ENCODE measurements at places on chromosomes 12 and 14.

DNA sequence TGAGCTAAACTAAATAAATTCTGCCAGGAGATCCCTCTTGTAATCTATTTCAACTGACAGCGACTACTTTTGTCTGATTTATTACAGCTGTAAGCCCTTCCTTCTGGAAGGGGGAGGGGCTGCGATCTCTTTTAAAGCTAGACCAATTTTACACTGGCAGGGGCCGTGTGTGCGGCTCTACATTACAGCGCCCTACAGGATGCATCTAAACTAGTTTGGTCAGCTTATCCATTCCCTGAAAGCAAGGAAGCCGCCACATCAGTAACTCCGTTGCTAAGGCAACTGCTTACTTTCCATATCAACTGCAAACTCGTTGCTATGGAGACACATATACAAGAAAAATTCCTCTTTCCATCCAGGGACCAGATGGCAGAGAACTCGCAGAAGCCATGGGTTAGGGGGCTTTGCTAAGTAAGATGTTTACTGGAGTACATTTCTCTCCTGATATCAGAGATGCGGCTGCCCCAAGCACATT is 17.4 kb downstream of the FOXN3 start:
- DNase-seq = no peak

DNA sequence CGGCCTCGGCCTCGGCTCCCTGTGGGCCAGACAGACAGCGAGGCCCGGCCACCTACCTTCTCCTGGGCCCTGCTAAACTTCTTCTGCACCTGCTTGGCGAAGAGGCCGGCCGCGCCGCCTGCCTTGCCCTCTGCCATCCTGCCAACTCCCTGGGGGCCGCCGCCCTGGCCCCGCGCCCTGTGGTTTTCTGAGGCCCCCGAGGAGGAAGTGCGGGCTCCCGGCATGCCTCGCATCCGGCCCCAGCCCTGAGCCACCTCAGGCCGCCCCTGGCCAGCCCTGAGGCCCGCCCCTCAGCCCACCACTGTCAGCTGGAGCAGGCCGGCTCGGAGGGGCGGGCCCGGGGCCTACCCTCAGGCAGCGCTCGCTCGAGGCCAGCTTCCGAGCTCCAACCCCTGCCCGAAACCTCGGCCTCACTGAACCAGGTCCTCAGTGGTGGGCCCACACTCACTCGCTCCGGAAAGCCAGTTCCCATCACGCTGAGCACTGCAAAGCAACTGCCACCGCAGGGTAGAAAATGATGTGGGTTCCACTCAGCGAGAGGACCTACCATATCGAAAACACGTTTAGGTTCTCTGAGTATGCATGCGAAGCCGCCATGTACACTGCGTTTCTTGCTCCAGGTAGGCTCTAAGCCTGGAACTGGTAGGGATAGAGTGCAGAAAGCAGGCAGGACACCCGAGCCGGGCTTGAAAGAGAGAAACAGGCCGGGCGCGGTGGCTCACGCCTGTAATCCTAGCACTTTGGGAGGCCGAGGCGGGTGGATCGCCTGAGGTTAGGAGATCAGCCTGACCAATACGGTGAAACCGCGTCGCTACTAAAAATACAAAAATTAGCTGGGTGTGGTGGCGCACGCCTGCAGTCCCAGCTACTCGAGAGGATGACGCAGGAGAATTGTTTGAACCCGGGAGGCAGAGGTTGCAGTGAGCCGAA is at the start of gene BIN2:
Gene BIN2, minus strand, starts transcription at position 209 of the 930 bp plus-strand sequence. Its CDS starts 72 bp downstream, at position 137.
- DNase-seq = peak; percentile 78

- no peak for DNase-seq
Observed at GRCh38 chr14:90276646-90277367, 20.5 kb downstream of the PSMC1 start.

DNA sequence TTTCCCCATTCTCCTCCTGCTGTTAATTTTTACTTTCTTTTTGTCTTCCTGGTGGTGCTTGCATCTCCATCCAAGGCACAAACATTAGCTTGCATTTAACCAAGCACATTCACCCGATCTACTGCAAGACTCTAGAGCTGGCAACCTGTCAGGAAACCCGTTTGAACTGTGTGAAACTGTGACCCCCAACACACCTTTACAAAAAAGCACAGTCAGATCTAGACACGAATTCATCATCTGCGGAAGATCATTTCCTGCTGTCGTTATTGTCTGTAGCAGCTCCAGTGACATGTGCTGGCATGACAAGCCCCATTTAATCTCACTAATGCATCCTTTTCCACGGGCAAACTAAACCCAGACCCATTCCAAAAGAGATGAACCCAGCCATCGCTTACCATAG is 340.5 kb downstream of the VRK1 start:
- DNase-seq = no peak

GRCh38 chr12:58159941-58160340 is 218.6 kb downstream of the ATP23 start:
- DNase-seq = no peak

- DNase-seq = peak; percentile 13
Observed at GRCh38 chr12:41277100-41277945, 89.2 kb downstream of the PDZRN4 start.

GRCh38 chr14:96863327-96863985 is 66.3 kb downstream of the VRK1 start:
- DNase-seq = no peak

- DNase-seq = no peak
Observed at GRCh38 chr12:114611145-114612018, 72.6 kb downstream of the TBX3 start.

DNA sequence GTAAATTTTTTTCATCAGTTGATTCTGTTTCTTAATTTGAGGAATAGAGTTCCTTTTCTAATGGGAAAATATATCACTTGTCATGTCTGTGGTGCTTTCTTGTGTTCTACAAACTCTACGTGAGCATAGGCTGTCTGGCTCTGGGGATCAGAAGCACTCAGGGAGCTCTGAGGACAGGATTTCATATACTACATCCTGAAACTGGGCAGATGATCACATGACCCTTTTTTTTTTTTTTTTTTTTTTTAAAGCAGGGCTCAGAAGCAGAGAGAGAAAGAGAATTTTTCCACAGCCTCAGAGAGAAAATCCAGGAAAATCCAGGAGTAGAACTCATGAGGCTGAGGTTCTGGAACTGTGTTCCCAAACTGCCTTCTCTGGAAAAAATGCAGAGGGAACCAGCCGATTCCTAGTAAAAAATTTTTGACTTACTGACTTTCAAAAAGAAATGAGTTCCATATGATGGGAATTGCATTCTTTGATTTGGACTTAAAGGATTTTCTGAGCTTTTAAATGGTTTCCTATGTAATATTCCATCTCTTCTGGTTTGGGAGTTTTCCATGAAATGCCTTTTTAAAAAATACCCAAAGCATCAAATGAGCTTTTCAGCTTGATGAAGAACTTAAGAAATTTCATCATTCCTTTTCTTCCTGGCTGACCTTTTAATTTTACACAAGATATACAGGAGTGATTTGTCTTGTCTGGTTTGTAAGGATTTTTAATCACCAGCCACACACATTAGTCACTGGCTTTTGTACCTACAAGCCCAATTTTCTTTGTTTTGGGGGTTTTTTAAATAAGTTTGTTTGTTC is 183.1 kb upstream of the HIF1A start:
- no peak for DNase-seq

DNA sequence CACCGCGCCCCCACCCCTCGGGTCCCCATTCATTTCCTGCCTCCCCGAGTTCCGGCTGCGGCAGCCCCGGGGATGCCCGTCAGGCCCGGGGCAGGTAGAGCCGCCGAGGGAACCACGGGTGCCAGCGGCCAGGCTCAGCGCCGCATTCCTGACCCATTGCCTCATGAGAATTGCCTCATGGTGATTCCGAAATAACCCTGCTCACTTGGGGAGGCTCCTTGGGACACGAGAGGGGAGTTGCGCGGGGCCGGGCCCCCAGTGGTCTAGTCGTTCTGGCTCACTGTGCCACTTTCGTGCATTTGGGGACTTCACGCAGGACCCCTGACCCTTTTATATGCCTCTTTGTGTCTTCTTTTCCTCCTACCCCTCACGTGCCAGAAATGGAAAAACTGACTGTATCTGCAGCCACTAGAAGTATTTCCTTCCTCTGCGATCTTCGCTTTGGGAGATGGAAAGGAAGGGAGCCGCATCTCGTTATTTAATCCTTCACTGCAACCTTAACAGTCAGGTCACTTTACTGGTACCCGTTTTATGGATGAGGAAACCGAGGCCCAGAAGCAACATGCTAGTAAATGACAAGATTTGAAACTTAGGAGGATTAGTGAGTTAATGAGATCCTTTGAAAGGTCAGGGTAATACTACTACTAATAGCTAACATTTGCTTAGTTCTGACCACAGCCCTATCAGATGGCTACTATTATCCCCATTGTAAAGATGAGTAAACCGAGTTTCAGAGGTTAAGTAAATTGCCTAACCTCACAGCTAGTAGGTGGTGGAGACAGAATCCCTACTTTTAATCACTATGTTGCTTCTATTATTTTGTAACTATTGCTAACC is 768 bp downstream of the PTPN11 start:
- no peak for DNase-seq
